ENCODE measurements at places on chromosomes 12 and 14.

DNA sequence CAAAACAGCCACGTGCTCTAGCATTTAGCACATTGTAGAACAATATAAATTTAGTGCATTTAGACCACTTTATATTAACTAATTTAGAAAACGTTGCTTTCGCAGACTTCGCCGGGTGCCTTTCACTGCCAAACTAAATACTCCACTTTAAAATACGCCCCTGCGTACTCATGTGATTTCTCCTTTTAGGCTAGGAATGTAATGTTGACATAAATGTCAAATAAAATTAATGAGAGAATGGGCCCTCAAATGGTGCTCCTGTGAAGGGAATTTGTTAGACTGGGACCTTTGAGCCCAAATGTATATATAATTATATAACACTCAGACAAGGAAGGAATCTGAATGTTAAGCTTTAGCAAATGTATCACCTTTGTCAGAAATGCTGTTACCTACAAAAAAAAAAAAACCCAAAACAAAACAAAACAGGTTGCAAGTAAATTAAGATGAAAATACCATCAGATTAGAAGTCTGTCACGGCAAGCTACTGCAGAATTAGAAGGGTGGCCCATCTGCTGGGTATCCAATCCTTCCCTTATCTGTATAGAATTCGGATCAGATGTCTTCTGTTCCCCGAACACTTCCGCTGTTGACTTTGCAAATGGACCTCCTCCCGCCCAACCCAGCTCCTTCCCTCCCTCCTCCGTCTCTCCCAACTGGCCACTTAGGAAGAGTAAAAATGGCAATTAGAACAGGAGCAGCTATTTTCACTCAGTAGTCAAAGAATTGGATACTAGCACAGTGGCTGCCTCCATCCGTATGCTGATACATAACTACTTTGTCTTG lies 159.3 kb upstream of the FOXN3 start:
- peak; percentile 75 for DNase-seq

DNA sequence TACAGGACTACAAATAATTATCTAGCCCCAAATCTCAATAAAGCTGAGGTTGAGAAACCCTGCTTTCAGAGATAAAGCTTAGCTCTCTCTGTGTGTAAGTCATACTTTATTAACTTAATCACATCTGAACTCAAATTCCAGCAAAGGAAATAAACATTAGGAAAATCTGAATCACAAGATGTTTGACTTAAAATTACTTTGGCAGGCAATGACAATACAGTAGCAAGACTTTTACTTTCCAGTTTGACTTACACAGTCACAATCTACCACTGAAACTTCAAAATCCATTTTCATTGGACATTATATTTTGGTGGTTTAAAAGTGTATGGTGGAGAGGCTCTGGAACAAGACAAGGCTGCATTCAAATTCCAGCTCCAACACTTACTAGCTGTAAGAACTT lies 11.4 kb downstream of the TMEM116 start:
- DNase-seq: no peak

- DNase-seq: no peak
Measured at GRCh38 chr12:105980533-105980932, 158.2 kb downstream of the NUAK1 start.

DNA sequence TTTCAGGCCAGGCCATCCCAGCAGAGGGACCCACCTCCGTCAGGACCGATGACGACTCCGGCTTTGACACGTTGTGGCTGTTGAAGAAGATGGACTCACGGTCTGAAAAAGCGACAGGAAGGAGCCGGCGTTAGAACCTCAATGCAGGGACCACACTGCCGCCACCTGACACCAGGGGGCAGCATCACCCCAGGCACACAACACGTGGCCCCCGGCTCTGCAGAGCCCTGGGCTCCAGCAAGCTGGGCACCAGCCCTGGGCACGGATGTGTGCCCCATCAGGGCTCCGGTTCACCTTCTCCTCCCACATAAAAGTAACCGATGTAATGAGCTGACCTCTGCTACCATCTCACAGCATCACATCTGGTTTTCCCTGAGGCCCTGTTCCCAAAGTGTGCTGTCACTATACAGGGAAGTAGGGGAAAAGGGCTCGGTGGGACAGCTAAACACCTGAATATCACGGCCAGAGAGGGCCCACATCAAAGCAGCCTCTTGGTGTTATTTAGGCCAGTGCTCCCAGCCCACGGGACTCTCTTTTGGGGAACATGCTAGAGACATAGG lies 29.0 kb downstream of the CHGA start:
- DNase-seq: peak; percentile 72

DNA sequence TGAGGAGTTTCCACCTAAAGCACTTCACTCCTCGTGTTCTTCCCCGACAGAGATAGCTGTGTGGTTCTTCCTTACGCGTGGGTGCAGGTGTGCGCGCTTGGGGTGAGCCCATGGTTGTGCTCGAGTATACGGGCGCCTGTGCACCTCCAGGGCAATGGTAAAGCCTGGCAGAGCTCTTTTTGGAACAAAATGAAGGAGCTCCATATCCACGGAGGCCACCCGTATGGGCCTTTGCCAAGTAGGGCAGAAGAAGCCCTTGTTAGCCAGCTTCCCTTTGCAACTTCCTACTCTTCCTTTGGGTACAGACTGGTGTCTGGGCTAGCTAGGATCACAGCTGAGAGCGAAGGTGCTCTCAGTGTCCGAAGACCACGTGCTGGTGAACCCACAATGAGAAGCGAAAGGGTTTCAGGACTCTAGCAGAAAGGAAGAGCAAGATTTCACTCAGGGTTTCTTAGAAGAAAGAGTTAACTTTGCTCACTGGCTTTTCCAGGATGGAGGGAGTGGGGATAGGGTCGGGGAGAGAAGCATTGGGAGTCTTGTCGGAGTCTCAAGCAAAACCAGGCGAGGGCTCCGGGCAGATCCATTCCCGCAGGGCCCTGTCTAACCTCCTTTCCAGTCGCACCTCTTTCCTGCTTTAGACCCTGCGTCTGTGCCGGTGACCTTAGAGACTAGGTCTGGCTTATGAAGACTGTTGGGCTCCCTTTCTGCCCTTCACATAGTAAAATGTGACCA lies 960 bp upstream of the LRFN5 start:
- DNase-seq: peak; percentile 39

- no peak for DNase-seq
Measured at GRCh38 chr12:88132392-88132791, 9.5 kb downstream of the CEP290 start.

- DNase-seq: no peak
Measured at GRCh38 chr12:58711974-58712373, 208.3 kb downstream of the LRIG3 start.

DNA sequence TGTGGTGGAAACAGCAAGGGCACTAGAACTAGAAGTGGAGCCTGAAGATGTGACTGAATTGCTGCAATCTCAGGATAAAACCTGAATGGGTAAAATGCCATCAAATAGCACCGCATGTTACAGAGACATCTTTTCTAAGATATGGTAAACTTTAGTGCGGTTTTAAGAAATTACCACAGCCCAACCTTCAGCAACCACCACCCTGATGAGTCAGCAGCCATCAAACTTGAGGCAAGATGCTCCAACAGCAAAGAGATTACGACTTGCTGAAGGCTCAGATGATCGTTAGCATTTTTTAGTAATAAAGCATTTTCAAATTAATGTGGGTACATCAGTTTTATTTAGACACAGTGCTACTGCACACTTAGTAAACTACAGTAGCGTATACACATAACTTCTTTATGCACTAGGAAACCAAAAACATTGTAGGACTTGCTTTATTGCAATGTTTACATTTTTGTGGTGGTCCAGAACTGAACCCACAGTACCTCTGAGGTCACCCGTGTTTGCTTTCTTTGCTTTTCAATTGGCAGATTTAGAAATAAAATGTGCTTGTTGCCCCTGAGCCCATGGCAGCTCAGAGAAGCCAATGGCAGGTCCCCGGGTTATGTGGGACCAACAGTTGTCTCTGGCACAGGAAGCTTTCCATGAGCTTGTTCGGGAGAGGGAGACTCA lies 15.9 kb downstream of the GOLGA3 start:
- DNase-seq: no peak

DNA sequence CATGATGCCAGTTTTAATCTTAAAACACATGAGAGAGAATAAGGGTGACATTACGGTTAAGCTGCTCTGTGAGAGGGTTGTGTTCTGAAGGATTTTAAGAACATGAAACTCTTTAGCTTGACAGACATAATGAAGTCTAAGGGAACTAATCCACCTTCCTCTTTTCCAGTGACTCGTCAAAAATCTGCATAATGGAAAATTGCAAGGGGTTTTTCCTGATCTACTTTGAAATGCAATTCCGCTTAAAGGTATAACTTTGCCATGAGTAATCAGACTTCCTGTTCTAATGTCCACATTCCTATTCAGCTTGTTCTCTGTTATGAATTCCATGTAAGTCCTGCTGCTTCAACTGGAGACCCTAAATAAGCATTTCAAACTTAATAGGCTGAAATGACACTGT lies at the start of gene ZNF705A:
Gene ZNF705A (plus strand): TSS at position 171 of the 400 bp plus-strand sequence. CDS start 15,611 bp downstream, outside the sequence.
- no peak for DNase-seq

GRCh38 chr12:101612160-101612916 lies 17.6 kb downstream of the MYBPC1 start:
- no peak for DNase-seq

- no peak for DNase-seq
Measured at GRCh38 chr12:103673891-103674375, 86.9 kb downstream of the STAB2 start.

- no peak for DNase-seq
Measured at GRCh38 chr12:123444092-123445026, 7.9 kb upstream of the RILPL2 start.

DNA sequence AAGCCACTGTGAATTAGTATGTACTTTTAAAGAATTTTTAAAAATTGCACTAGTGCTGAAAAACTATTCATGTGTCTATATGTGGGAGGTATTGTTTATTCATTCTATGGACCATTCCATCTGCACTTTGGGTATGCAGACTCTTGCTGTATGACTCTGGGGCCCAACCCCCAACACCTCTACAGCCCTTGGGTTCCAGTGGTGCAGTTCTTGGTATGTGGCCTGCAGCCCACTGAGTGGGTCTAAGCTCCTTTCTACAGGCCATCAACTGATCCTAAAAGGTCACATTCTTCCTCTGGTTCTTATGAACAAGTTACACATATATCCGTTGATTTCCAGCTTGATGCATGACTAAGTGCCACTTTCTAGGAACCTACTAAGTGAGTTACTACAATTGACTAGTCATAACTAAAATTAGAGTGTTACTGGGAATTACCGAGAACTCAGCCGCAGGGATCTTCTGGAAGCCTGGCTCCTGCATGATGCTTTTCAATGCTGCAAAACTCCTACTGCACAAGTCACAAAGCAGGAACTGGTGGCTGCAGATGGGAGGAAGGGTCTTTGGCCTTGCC lies 62.4 kb upstream of the MED13L start:
- DNase-seq: no peak

DNA sequence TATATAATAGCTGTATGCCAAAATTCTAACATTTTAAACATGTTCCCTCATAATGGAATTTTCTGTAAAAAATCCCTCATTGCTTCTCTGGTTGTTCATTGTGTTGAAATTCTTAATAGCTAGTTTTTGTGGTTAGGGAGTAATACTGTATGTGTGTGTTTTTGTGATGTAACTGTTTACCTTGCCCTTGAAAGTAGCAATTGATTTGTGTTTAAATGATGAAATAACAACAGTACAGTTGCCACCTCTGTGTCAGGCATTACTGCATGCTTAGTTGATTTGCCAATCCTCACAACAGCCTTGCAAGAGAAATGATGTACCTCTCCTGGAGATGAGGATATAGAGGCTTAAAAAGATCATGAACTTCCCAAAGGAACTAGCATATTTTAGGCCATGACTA lies 94.9 kb downstream of the DAAM1 start:
- no peak for DNase-seq

DNA sequence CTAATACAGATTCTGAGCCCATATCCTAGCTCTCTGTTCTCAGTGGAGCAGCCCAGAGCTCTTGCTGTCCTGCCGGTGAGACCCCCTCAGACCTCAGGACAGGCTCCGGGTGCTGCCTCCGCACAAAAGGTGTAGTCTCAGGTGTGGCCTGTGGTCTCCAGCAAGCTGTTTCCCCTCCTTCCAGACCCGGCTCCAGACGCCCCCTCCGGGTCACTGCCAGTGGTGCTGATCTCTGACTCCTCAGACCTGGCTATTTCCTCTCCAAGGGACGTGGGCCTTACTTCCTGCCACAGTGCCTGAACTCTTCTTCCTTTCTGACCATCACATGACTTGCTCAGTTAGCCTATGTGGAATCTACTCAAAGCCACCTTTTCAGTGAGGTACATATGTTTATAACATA lies 337.5 kb downstream of the GLT1D1 start:
- no peak for DNase-seq

GRCh38 chr12:14373217-14373616 lies 7.7 kb downstream of the ATF7IP start:
- no peak for DNase-seq

DNA sequence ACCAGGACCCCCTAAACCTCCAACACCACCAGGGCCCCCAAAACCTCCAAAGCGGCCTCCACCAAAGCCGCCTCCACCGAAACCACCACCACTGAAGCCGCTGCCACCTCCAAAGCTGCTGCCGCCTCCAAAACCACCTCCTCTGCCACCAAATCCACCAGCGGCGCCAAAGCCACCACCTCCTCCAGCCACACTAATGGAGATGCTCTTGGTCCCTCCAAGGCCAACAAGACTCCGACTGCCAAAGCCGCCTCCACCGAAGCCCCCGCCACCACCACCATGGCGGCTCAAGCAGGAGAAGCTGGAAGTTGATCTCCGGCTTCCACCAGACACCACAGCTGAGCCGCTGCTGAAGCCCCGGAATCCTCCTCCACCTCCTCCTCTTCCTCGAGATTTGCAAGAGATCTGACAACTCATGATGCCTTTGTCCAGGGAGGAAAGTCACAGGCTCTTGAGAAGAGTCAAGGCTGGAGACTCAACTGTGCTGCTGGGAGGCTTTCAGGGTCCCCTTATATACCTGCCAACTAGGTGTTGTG lies at the start of gene KRT2:
Gene KRT2 (minus strand): TSS at position 486 of the 536 bp plus-strand sequence. CDS start 69 bp downstream, at position 417.
- DNase-seq: no peak

DNA sequence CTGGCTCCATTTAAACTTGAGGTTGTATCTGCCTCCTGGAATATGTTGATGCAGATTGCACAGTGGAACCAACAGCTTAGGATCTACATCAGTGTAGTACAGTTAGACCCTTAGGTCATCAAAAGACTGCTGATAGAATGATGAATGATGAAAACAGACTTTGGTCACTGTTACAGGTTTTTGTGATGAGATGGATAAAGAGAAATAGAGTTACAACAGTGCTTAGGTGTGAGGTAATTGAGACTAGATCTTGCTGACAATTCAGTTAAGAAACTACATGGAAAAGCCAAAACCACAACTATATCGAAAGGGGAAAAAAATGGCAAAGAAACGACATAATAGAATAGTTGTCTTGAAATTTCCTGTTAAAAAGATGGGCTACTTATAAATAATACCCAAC lies 145.7 kb upstream of the LMNTD1 start:
- DNase-seq: no peak
